GM13977 (cell line): ENCODE measurements at places on chromosomes 2 and 18.

DNA sequence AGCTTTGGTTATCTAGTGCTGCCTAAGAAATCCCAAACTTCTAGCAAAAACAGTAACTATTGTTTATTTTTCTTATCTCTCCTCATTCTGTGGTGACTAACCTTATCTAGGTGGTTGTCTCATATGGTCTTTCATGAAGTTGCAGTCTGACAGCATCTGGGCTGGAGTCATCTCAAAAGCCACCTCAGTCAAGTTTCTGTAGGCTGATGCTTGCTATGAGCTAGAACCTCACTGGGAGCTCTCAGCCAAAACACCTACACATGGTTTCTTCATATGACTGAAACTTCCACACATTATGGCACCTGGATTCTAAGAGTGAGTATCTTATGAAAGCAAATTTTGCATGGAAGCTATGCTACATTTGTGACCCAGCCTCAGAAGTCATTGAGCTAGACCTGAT is 596.4 kb upstream of the VRK2 start:
- peak; percentile 63 for DNase-seq

DNA sequence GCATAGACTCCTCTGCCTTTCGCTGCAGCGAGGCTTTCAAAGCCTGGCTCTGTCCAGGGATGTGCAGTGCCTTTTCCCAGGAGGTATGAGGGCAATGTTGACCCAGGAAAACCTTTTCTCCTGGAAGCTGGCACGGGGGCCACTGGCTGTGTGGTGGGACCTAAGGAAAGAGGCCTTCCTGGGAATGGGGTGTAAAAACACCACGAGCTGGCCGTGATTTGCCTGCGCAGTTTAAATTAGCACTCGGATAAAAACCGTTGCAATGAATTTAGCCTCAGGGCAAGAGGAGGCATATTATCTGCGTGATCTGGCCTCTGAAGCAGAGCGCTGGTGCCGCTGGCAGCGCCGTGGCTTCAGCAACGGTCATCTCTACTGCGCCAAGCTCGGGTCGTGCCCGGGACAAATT is 3.0 kb downstream of the OSR1 start:
- DNase-seq: peak; percentile 20

GRCh38 chr2:196677404-196677803 is 37.9 kb downstream of the CCDC150 start:
- no peak for DNase-seq

DNA sequence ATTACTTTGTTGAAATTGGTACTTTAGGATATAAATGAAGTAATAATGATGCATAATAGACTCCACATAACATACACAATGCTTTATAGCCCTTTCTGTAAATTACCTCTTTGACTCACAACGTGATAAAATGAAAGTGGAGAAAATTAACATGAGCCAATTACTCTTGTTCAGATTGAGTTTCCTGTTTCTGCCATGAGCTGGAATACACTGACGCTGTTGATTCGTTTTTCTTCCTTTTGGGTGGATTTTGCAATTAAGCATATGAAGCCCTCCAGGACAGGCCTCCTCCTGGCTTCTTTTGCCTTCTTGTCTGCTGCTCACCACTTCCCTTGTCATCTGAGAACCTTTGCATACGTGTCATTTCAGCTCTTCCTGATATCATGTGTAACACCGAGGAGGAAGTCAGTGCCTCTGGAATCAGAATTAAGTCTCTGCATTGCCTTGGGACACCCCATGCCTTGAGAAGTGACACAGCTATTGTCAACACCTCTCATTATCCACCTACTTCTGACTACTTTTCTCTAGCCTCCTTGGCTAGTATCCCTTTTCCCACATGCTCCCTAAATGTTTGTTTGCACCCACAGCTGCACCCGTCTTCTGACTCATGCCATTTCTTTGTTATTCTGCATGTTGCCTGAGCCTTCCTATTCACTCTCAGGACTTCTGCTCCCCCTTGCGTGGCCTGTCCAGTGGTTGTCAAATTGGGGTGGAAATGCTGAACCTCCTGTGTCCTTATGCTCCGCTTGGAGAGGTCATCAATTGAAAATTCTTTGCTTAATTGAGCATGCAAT is 134.1 kb downstream of the FMNL2 start:
- DNase-seq: no peak

DNA sequence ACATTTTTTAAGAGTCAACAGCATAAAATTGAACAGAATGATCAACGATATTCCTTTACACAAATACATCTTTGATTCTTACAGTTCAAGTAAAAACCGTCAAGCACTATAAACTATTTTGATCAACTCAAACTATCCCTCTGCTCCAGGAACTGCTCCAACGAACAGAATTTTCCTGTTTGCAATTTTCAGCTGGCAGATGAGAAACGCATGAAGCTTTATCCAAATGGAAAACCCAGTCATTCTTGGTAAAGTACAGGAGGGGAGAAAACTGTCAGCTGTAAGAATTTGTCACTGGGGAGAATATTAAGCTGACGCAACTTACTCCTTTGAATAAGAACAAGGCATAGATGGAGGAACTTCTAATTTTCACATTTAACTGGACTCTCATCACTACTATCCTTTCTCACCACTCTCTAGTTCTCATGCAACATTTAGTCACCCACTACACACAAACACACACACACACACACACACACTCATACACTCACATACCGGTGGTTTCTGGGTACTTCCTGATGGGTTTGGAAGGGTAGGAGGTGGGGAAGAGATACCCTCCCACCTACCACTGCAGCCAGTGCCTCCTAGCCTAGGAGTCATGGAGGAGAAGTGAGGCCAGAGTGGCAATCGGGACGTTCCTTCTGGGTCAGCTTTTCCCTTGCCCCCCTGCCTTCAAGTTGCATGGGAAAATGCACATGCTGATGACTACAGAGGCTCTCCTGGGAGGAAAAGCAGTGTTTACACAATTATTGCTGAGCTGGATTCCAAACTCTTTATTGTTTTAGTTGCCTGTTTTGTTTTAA is 54.0 kb upstream of the SPATS2L start:
- no peak for DNase-seq

DNA sequence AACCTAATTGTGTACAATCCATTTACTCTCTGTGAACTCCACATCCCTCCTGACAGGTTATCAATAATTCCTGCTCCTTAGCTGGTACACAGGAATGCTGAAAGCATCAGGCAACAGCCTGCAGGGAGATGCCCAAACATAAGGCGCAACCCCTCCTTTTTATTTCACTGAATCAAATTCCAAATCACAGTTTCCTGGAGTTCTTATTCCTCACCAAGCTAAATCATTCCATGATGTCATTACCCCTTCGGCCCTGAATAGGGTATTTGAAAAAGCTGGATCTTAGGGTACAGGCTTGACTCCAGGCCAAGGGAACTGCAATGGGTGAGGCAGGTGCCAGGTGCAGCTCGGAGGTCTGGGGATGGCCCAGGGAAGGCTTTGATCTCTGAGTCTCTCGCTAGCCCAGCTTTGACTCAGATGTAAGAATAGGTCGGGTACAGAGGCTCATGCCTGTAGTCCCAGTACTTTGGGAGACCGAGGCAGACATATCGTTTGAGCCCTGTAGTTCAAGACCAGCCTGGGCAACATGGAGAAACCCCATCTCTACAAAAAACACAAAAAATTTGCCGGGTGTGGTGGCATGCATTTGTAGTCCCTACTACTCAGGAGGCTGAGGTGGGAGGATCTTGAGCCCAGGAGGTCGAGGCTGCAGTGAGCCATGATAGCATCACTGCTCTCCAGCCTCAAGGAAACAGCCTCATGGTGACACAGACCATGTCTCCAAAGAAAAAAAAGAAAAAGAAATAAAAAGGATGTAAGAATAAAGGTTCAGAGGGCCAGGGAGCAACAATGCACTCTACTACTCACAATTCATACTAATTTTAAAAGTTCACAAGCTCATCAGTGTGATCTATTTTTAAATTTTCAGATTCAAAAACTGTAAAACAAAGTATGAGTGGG is 6.8 kb downstream of the FHL2 start:
- DNase-seq: no peak

DNA sequence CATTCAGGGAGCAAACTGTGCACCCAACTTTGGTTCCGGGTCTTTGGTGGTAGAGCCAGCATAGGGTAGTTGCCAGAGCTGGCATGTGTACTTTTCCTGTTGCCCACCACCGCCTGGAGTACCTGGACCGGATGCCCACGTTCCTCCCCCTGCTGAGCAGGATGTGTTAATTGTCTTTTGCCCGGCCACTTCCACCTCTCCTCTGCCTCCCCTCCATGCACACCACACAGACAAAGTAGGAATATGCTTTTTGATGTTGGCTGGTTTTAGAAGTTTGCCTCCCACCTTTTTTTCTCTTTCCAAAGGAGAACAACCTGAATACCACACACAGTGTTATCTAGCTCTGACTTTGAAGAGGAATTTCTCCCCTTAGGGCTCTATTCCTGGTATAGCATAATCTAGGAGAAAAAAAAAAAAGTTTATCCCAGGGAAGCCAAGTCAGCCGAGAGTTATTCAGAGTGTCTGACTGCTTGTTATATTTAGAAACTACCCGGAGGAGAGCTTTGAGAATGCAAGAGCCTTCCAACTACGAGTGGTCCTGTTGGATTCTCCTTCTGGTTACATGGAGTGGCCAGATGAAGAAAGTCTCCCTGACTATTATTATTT is 111.9 kb downstream of the SETBP1 start:
- DNase-seq: no peak

DNA sequence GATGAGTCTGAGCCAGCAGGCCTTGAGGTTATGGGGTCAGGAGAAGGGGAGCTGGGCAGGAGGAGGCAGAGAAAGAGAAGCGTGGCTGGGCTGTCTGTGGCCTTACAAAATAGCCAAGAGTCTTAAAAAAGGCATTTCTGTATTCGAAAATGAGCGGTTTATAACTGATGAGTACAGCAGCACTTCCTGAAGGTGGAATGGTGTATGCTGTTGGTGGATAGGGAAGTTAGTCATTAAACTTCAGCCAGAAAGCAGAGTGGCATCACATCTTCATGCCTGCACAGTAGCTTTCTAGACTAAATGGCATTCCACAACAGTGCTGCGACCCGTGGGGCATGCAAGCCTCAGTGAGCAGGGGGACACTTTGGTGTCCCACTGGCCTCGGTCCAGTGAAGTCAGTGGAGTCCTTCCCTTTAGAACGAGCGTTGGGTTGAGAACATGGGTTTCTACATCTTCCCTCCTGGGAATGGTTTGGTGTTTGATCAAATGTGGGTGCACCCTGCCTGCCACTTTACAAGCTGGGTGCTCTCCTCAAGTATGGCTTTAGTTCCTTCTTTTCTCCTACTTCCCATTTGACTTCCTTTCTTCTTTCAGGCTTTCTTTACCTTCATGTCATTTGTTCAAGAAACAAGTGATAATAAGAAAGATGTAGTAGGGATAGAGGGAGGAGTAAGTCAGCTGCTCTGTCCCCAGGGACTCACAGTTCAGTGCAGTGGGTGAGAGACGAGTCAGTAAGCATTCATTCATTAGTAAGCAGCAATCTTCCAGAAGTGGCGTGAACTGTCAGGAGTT is 96.3 kb downstream of the ARMC9 start:
- DNase-seq: no peak

DNA sequence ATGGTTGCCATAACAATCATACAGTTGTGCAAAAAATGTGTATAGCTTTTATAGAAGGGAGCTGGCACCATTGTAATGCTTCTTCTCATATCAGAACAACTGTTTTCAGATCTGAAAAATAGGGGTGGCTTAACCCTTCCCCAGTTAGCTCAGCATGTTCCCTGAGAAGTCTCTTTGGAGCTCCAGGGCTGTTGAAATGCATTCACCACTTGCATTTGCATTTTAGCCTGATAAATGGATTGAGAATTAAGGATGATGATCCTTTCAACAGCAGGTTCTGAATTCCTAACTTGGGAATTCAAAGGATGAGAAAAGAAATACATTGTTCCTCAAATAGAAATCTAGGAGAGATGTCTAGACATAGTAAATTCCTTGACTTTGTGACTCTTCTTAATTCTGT is 181.7 kb upstream of the ALPP start:
- no peak for DNase-seq

DNA sequence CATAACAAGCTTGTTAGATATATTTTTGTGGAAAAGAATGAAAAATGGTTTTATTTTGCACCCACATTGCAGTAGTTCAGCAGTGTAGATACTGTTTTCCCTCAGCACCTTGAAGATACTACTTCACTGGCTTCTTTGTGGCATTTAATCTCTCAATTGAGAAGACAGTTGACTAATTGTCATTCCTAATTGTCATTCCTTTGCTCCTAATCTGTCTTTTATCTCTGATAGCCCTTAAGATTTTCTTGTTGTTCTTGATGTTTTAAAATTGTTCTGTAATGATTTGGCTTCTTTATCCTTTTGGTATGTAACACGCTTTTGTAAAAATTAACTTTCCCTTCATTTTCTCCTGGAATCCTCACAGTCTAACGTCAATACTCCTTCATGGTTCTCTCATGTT is 38.0 kb upstream of the CCNYL1 start:
- no peak for DNase-seq

- DNase-seq: peak; percentile 40
Measured at GRCh38 chr2:12412898-12413305, 303.8 kb upstream of the TRIB2 start.

DNA sequence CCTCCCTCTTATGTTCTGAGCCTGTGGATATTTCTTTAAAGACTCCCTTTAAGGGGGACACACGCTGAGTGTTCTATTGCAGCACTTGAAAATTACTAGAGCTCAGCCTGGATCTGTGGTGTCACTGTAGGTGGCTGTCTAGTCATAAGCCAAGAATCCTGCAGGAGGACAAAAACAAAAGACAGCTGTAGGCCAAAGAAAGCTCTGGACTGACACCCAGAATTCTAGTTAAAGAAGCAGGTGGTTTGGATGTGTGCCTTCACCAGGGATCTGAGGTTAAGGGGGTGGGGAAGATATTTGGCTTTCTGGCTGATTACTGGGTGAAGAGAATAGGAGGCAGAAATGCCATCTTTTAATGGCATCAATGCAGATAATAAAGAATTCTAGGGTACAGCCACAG is 842.5 kb upstream of the NXPH2 start:
- no peak for DNase-seq

GRCh38 chr18:80104364-80104779 is 4.7 kb upstream of the ADNP2 start:
- no peak for DNase-seq

DNA sequence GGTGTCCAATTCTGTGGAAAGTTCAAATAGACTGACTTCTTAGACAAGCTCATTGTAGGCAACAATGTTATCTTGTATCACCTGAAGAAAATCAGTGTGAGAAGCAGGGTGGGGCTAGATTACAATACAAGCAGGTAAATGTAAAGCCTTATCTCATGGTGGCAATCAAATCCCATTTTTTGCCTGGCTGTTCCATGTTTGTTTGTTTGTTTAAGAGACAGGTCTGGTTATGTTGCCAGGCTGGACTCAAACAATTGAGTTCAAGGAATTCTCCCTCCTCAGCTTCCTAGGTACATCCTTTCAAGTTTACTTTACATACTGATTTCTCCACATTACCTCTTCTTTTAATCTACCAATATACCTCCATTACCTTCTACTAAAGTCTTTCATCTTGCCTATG is 464.6 kb downstream of the LRP1B start:
- no peak for DNase-seq

DNA sequence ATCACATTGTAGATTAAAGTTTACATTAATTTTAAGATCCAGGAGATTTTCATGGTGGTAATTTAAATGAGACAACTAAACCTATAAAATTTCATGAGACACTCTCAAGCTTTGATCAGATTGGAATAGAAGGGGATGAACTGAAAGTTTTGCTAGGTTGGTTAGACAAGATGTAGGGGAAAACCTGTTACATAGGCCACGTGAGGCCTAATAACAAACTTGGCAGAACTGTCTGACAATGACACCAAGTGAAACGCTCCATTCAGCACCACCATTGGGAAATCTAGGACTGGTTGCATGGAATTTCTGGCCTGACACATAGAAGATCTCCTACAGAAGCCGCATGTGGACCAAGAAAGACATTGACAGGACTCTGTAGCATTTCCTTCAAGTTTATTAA is 87.8 kb upstream of the SLC39A10 start:
- no peak for DNase-seq
